C1 segment of cervical spinal cord (tissue), 14 donors: ENCODE measurements at places on chromosomes 2 and 18.

GRCh38 chr2:169683425-169684134 lies 10.6 kb downstream of the CFAP210 start:
- DNase-seq, result no peak

DNA sequence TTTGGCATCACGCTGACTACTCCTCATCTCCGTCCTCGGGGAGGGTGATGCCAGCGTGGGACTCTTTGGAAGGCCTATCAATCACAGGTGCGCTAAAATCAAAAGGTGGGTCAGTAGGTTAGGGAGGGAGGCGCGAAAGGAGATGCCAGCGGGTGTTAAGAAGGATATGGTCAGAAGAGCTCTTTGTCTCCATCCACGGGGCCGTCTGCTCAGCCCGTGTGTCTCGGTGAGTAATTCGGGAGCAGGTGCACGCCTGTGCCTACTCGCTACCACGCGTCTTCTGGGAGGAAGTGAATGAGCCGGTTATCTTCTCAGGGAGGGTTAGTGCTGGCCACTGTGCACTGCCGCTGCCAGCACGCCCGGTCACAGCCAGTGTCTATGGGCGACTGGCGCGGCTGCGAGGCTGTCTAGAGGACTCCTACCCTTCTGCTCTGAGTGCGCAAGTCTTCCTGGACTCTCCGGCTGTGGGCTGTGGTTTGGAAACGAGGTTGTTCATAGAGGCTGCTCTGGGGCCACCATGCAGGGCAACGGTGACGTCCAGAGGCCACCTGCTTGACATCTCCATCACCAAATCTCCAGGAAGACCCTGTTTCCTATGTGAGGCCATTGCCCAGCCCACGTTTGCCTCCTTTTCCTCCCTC lies 153.4 kb downstream of the MBP start:
- no peak for DNase-seq

- no peak for DNase-seq
Observed at GRCh38 chr2:63856303-63856603, 14.6 kb downstream of the UGP2 start.

- no peak for DNase-seq
Observed at GRCh38 chr2:144801766-144802165, 281.8 kb upstream of the ZEB2 start.

GRCh38 chr2:105836840-105837692 lies 92.4 kb downstream of the NCK2 start:
- DNase-seq, result no peak

- no peak for DNase-seq
Observed at GRCh38 chr2:218701806-218702205, 8.8 kb upstream of the TTLL4 start.

DNA sequence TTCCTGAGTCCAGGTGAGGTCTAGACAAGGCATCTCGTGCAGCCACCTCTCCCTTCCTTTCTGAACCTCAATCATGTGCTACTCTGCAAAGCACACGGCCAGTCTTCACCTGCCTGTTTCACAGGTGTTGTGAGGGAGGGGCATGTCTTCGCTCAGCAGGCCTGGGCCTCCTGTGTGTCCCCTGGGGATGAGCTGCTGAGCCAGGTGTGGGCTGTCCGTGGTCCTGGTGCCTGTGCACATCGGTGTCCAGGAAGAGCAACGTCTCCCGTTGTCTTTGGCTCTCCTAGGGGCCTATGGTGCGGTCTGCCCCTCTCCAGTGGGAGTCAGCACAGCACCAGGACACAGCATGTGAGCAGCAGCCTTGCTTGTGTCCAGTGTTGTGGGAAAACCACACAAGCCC lies 16.7 kb downstream of the ARHGEF4 start:
- no peak for DNase-seq
